Tongue (tissue), 3 donors: ENCODE measurements at places on chromosomes 16 and 17. TPM values are rescaled to one million over a fixed set of nuclear protein-coding genes. Genes with fewer than 3 reads are reported as not detected.

GRCh38 chr16:62036101-62036801 lies at the start of gene CDH8:
Gene CDH8, minus strand, starts transcription at chr16:62036438. Its CDS starts 15,035 bp downstream, at chr16:62021403.
- peak; percentile 69 for DNase-seq

DNA sequence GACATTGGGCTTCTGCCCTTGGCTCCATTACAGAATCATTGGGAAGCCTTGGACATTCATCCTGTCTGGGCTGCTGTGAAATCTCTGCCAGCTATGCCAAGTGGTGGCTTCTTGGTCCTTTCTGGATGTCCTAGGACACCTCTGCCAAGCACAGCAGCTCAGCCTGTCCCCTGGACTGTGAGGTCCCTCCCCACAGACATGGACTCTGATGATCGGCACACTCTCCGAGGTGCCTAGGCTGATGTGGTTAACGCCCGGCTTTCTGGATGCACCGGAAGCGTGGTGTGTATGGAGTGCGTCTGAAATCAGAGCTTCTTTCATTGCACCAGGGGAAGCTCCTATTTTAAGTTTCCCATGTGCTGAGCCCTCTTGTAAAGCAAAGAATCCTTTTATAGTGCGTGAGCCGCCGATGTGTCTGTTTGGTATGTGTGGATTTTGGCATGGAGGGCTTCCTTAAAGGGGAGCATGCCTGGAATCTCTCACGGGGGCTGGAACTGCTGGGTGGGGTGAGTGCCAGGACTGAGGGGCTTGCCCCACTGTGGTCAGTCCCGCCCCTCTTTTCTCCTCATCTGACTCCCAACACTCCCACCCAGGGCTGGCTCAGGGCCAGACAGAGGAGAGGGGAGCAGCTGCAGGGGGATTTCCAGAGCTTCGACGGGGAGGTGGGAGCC lies 7.0 kb upstream of the ARHGAP23 start:
- peak; percentile 94 for DNase-seq

DNA sequence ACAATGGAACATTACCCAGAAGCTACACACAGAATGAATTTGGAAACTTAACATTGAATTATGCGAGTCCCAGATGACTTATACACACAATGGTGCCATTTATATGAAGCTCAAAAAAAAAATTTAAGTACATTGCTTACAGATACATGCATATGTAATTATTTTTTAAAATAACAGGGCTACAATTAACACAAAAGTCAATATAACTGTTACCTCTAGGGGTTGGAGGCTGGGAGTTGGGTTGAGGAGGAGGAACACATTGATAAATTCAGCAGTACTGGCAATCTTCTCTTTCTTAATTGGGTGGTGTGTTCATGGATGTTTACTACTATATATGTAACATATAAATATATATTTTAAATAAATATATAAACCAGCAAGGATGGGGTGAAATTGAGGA lies 1.1 kb downstream of the ZNF23 start:
- no peak for DNase-seq

GRCh38 chr16:17945080-17945601 lies 391.4 kb downstream of the NPIPA8 start:
- DNase-seq = no peak

GRCh38 chr17:59627770-59628171 lies 8.1 kb downstream of the CLTC start:
- DNase-seq = peak; percentile 19

DNA sequence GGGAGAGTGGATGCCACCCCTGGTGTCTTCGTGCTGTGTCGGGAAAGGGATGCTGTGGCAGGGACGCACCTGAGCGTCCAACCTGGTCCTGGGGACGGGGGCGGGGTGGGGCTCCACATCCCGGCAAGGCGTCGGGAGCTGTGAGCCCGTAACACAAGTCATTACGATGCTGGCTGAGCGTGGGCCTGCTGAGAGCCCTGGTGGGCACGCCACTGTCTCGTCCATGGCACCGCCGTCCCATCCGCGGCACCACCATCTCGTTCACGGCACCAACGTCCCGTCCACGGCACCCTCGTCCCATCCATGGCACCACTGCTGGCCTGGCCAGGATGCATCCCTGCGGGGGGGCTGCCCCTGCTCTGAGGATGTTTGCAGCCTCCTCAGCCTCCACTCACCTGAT lies 24.1 kb upstream of the GNG13 start:
- DNase-seq = no peak

DNA sequence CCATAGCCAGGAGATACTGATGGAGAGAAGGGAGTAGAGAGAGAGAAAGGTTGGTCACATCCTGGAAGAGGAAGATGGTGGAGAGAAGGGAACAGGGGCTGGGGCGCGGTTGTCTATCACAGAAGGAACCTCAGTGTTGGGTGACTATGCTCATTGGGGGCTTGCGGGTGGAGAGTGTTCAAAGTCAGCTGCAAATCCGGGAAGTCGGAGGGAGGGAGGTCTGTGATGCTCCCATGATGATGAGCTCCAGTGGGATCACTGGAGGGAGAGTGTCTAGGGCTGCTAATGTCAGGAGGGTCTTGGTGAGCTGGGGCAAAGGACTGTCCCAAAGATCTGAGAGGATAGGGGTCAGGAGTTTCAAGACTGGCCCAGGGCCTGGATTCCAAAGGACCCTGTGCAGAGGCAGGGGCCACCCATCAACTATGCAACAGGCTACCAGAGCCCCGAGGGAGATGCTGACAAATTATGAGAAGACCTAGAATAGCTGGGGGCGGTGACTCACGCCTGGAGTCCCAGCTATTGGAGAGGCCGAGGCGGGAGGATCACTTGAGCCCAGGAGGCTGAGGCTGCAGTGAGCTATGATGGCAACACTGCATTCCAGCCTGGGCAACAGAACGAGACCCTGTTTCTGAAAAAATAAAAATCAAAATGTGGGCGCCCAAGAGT lies 2.6 kb downstream of the SPDYE4 start:
- DNase-seq = no peak

GRCh38 chr16:87581857-87582215 lies 20.5 kb upstream of the JPH3 start:
- peak; percentile 32 for DNase-seq

DNA sequence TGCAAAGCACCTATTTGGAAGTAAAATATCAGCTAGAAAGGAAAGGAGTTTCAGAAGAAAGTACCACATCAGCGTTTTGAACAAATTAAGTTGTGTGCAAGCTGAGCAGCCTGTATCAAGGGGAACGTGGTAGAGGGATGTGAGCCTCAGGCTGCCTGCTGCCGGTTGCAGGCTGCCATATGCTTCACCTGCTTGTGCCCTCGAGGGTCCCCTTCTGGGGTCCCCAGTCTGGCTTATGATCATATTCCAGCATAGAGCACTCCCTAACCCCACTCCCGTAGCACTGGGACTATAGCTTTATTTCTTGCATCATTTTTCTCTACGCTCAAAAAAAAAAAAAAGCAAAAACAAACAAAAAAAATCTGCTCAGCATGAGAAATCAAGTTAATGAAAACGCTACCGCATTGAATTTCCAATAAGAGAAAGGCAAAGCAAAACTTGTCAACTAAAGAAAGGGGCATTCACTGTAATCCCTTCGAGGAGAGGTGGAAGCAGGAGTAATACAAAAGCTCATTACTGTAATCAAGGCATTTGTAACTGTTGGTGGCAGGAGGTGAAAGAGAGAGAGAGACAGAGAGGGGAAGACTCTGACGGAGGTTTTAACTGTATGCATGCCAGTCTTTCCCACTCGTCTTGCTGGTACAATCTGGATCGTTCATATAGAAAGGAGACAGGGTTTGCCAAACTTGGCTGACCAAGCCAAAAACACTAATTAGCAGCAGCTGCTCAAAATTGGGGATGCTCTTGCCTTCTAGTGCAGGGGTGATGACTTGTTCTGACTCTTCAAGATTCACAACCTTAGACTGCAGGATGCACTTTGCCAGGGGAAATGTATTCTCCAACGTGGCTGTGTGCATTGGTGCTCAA lies 258.2 kb upstream of the HSBP1 start:
- DNase-seq = peak; percentile 28

GRCh38 chr16:88857728-88858339 lies 907 bp downstream of the TRAPPC2L start:
- DNase-seq = peak; percentile 71

DNA sequence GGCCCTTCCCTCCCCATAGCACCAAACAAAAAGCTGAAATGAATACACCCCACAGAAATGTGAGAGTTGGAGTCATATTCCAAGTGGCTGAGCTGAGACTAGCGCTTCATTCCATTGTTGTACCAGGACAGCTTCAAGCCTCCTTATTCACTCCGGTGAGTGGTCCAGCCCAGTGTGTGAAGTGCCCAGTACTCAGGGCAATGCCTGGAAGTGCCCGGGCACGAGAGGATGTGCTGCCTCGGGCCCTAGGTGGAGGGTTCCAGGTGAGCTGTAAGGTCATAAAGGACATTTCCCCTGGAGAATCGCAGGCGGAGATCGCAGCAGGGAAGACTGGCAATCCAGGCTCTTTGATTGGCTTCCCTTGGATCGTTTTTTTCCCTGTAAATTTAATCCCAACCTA lies 5.4 kb upstream of the CYLD start:
- no peak for DNase-seq

- DNase-seq = no peak
These were observed 724 bp downstream of the MVP start for GRCh38 chr16:29820730-29821642.

DNA sequence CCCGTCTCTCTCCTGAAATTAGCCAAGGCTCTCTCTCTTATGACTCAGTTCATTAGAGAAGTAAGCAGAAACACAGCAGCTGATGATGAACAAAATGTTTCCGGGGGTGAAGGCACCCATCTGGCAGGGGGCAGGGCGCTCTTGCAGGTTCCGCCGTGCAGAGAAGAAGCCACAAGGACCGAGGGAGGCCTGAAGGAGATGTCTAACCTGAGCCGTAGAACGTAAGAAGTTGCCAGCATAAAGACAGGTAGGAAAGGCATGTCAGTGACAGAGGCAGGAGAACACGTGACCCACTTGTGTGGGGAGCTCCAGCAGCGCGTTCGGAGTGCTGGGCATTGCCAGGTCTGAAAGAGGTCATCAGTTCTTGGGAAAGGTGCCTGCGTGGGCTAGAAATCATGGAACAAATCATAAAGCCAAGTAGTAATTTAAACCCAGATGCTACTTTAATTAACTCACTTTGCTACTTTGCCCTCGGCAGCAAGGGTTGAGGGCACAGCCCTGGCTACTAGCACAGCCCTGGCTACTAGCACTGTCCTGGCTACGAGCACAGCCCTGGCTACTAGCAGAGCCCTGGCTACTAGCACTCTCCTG lies 198.6 kb downstream of the RPTOR start:
- DNase-seq = no peak

The IL21R gene
- 0.82 TPM for total RNA-seq

The ZNF597 gene
- total RNA-seq = 2.3 TPM

The CPHXL2 gene
- not detected for total RNA-seq

The REXO5 gene
- total RNA-seq = 10.2 TPM

The CCL13 gene
- total RNA-seq = not detected

The CFAP119 gene
- total RNA-seq = 2.2 TPM

The PKD1 gene
- 138 TPM for total RNA-seq

The SAMD14 gene
- 1.0 TPM for total RNA-seq

The SLC16A13 gene
- 1.3 TPM for total RNA-seq
